ENCODE measurements at places on chromosomes 13 and 19. TPM values are rescaled to one million over a fixed set of nuclear protein-coding genes. Genes with fewer than 3 reads are reported as not detected.

Gene NLRP11
- total RNA-seq, result not detected

Gene HSH2D
- 0.08 TPM for total RNA-seq

Gene ZNF570
- total RNA-seq, result 3.4 TPM

Gene ZNF253
- not detected for total RNA-seq

Gene ZNF561
- 8.7 TPM for total RNA-seq

Gene ZNF93
- not detected for total RNA-seq

Gene TRPM4
- 7.2 TPM for total RNA-seq

Gene FXYD3
- not detected for total RNA-seq

Gene DACH1
- not detected for total RNA-seq
